Esophagus squamous epithelium (tissue), 5 donors: ENCODE measurements at places on chromosomes 1 and 21. TPM values are rescaled to one million over a fixed set of nuclear protein-coding genes. Genes with fewer than 3 reads are reported as not detected.

The NPHS2 gene
- not detected for total RNA-seq

GRCh38 chr1:11339346-11340232, 66.6 kb downstream of the UBIAD1 start:
- peaks cover 86% of the 10 kb centered on the region for H3K27me3 ChIP-seq
- peaks cover 47% of the 10 kb centered on the region for H3K4me1 ChIP-seq
- peak overlapping the region; percentile 6 for H3K27ac ChIP-seq
- peak overlapping the region; percentile 8 for H3K4me3 ChIP-seq
- DNase-seq: no peak

The C8A gene
- not detected for total RNA-seq

The RNU1-2 gene
- total RNA-seq: under 0.01 TPM

GRCh38 chr1:244647819-244648218, 5.1 kb upstream of the DESI2 start:
- no peak for DNase-seq
- H3K4me1 ChIP-seq: peaks cover 7% of the 10 kb centered on the region
- no peaks in the 10 kb centered on the region for H3K27me3 ChIP-seq
